ENCODE measurements at places on chromosomes 4 and X.

DNA sequence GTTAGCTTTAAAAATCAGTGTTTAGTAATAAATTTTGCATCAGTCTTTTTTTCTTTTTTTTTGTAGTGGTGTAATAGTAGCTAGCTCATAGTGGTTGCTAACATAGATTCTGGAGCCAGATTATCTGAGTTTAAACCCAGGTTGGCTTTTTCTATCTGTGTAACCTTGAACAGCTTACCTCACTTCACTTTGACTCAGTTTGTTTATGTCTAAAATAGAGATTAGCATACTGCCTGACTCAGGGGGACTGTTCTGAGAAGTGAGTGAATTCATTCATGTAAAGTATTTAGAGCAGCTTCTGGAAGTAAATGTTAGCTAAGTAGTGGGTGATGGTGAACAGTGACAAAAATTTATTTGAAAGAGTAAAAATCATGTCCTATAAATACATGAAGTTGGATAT, 32.9 kb downstream of the CPEB2 start:
- no peak for DNase-seq

DNA sequence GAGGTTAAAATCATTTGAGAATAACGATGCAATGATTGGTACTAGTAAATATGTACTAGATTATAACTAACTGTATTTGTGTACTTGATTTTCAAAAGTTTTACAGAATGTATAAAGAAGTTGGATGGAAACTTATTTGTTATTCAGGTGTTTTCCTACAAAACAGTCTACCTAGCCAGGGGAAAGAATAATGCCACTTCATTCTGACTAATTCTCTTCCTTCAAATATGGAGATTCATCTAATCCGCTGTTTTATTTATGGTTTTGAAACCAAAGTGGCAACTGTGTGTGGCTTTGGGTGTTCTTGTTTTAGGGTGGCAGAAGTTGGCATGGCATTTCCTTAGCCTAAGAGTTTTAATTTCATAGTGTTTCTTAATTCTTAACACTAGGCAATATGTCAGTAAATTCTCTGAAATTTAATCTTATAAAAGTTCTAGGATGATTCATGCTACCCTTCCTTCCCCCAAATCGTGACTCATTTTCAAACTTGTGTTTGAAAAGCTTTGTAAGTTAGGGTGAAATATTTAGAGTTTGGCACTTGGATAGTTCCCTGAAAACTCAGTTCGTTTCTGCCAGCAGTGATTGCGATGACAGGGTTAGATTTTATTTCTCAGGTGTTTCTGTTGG, 62.6 kb downstream of the DCLK2 start:
- no peak for DNase-seq

DNA sequence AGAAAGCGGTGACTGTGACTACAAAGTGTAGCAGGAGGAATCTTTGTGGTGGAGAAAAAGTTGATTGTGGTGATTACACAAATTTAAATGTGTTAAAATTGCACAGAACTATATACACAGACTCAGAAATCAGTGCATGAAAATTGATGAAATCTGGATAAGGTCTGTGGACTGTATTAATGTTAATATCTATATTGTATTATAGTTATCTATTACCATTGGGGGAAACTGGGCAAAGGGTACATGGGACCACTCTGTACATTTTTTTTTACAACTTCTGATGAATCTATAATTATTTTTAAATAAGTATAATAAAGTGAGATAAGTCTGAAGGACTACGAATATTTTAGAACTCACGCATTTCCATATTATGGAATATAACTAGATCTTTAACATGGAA, 1.8 kb upstream of the JADE3 start:
- no peak for DNase-seq

- DNase-seq: no peak
These were observed 33.7 kb upstream of the ADAMTS3 start for GRCh38 chr4:72602396-72603376.

DNA sequence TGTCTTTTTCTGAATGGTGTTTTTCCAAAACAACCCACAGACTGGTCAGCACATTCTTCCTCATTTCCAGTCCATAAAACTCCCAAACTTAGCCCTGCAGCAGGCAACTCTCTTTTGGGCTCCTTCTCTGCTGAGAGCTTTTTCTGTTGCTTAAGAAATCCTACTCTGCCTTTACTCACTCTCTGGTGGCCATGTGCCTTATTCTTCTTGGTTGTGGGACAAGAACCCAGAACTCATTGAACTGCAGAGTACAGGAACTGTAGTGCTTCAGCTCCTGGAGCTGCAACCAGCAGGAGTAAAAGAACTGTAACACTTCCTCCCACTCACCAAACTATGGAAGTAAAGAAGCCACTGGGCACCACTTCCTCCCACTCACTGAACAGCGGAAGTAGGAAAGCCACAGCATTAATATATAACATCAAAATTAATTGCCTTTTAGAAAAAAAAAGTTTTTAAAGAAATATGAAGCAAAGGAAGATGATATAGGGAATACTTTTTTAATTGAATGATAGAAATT, 864.1 kb upstream of the PCDH10 start:
- no peak for DNase-seq

DNA sequence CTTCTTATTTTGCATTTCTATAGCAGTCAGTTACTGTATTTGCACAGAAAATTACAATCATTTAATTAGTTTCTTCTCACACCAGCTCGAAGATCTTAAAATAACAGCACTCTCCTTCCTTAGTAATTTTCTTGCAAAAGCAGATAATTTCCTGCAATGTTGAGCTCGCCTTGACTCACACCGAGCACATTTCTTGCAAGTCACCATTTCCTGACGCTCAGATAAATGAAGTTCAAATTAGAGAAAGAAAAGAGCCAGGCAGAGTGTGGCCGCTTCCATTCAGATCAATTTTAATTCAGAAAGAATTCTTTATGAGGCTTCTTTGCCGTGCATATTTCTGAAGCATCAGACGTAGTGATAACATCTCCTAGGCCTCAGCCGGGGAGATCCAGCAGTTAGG, 10.1 kb downstream of the SORCS2 start:
- no peak for DNase-seq
